Activated T-helper 9 cell treated with anti-CD3 and anti-CD28 coated beads, Interleukin-2, amount 50 U/mL, for 16 hours (primary cell): ENCODE measurements at places on chromosomes 13 and 19.

DNA sequence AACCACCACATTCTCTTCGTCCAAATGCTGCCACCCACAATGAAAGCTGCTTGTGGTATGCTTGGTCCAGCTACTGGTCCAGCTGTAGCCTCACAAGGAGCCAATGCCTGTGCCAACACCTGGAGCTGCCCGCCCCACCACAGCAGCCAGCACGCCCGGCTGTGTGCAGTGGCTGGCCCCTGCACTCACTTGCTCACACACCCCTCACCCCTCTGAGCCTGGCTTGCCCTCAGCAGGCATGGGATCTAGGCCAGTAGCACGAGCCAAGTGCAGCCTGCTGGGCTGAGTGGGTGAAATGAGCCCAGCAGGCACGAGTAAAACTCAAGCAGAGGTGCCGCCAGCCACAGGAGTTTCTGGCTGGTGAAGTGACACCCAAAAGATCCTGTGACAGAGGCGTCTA lies 2096.4 kb upstream of the PCDH20 start:
- DNase-seq, result no peak

GRCh38 chr13:106533101-106533942 lies 2.1 kb downstream of the EFNB2 start:
- peak; percentile 1 for DNase-seq

GRCh38 chr19:40745402-40745780 lies 4.9 kb downstream of the ACTMAP start:
- DNase-seq, result no peak

DNA sequence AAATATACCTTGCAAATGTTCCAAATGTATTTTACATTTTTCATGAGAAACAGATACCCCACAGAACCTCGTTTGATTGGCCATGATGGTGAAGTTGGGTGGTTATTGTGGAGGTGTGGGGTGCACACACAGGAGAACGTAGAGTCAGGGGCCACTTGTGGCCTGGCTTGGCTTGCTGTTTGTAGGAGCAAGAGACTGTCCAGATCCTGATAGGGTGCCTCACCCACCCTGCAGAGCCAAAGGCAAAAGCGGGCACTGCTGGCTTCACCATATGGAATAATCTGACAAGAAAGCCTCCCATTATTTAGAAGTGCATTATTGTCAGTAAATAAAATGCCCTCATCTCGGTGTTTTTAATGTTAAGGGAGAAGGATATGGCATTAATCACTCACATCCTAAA lies 330.2 kb downstream of the TEX29 start:
- no peak for DNase-seq

- DNase-seq, result no peak
Observed at GRCh38 chr19:48651683-48652048, 5.7 kb upstream of the CA11 start.

DNA sequence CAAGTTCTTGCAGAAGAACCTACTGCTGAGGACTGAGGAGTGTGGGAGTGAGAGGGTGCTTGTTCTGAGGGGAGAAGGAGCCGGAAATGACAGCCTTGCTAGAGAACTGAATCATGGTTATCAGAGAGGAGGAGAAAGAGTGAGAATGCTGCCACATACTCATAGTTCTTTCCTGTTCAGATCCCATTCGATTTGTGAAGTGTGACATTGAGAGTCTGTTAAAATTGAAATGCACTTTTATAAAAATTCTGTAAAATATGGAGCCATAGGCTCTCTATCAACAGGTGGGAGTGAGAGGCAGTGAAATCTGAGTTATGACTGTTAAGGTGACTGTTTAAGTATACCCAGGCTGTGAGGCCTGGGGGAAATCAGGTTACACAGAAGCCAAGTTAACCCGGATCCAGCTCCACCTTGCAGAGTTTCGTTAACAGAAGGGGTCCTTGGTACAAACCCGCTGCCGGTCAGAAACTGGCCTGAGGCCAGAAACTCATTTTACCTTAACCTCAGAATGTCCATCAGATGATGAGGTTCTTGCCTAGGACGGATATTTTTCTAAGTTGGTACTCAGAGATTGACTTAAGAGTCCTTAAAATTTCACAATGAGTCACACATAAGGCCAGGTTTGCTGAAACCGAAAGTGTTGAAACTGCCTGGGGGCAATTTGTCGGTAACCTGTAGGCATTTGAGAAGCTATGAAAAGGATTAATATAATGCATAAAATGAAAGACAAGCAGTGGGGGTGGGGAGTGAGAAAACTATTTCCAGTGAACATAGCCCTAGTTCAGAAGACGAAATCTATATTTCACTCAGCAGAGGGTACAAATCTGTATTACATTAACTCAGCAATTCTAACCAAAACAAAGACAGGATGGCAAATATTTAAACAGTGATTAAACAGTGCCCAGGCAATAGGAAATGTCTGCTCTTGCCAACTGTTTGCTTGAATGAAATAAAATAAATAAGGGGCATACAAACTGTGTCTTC lies 350.5 kb downstream of the KCNRG start:
- peak; percentile 42 for DNase-seq

DNA sequence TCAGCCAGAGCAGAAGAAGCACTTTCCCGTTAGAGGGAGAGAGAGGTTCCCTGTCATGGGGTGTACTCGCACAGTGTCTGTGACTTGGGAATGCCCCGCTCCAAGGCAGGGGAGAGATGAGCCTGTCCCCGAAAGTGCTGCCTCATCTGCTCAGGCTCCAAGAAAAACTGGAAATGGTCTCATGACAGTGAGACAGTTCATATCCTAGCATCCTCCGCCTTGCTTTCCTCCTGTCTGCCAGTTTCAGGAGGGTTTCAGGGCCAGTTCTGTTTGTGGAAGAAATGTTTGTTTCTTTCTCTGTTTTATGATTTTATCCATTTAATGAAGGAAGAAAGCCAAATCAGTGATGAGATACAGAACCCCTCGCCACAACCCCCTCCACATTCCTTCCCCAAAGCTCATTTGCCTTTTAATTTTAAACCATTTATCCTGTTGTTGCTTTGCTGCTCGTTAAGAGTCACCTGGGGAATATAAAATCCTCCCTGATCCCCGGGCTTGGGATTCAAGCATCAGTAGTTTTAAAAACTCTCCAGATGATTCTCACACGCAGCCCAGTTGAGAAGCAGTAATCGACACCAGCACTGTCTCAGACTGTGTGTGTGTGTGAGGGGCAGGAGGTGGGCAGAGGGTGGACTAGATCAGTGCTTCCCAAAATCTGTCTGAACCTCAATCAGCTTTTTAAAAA lies 144.6 kb upstream of the UBL3 start:
- DNase-seq, result no peak

DNA sequence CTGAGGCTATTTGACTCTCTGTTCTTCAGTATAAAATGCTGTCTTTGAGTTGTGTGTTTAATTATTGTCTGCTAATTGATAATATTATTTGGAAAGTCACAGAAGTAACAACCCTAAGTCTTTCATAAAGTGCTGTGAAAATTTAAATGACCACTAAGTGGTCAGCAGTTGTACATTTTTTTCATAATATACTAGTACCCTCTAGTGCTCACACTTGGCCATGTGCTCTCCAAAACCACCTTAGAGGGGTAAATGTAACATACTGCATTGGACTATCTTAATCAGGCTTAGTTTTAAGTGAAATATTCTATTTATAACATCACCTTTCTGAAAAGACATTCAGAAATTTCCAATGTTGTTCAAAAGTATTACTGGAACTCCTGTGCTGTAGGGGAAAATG lies 745.3 kb downstream of the GPC5 start:
- DNase-seq, result no peak

DNA sequence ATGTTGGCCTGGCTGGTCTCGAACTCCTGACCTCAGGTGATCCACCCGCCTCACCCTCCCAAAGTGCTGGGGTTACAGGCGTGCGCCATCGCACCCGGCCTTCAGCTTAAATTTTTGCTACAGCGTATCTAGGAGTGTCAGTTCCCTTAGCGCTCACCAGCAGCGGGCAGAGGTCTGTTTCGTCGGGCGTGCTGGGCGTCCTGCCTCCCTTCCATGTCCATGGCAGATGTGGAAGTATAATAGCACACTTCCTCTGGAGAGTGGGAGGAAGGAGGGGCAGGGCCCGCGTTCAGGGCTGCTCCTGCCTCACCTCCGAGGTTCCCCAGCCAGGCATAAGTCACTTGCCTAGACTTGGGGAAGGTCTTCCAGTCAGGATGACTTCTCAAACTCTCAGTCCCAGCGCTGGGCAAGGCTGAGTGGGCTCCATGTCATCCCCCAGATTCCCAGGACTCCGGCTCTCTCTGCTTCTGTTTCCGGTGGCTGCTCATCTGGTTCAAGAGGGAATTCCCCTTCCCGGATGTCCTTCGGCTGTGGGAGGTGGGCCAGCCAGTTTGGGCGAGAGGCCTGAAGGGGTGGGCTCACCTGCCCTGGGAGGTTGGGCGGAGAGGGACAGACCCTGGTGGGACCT lies 9.5 kb downstream of the IL4I1 start:
- no peak for DNase-seq

DNA sequence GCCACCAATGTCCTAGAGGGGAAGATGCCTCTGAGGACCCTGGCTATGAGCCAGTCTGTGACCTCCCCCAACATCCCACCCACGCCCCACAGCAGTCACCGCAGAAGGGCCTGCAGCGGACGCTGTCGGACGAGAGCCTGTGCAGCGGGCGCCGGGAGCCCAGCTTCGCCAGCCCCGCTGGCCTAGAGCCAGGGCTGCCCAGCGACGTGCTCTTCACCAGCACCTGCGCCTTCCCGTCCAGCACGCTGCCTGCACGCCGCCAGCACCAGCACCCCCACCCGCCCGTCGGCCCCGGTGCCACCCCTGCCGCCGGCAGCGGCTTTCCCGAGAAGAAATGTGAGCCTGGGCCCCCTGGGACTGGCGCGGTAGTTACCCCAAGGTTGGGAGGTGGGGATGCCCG lies 30.6 kb downstream of the DPF1 start:
- no peak for DNase-seq

DNA sequence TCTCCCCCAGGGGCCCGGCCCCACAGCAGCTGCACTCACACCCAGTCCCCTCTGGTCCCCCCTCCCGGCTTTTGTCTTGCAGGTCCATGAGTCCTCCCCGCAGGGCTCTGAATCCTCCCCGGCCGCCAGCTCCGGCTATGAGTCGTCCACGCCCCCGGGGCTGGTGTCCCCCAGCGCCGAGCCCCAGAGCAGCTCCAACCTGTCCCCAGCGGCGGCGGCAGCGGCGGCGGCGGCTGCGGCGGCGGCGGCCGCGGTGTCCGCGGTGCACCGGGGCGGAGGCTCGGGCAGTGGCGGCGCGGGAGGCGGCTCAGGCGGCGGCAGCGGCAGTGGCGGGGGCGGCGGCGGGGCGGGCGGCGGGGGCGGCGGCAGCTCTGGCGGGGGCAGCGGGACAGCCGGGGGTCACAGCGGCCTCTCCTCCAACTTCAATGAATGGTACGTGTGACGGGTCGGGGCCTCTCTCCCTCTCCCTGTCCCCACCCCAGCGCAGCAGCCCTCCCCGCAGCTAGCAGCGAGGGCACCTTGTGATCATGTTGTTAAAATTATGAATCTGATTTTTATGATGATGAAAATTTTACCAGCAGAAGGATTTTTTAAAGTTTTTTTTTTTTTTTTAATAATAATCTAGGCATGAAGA lies 3.8 kb downstream of the ZIC2 start:
- DNase-seq, result no peak

DNA sequence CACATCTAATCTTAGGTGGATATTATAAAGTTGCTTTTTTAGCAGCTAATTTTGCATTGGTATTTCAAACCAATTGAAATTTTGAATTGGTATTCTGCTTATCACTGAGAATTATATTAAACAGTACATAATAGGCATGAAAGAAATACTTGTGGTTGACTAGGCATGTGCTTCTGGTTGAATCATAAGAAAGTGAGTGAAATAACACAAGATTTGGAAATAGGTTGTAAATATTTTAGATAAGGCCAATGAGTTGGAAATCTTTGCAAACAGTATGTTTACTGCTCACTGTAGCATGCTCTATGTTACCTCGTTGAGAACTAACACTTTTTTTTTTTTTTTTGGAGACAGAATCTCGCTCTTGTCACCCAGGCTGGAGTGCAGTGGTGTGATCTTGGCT lies 66.8 kb upstream of the RFC3 start:
- no peak for DNase-seq

- DNase-seq, result no peak
Observed at GRCh38 chr13:66578305-66578704, 651.8 kb downstream of the PCDH9 start.

DNA sequence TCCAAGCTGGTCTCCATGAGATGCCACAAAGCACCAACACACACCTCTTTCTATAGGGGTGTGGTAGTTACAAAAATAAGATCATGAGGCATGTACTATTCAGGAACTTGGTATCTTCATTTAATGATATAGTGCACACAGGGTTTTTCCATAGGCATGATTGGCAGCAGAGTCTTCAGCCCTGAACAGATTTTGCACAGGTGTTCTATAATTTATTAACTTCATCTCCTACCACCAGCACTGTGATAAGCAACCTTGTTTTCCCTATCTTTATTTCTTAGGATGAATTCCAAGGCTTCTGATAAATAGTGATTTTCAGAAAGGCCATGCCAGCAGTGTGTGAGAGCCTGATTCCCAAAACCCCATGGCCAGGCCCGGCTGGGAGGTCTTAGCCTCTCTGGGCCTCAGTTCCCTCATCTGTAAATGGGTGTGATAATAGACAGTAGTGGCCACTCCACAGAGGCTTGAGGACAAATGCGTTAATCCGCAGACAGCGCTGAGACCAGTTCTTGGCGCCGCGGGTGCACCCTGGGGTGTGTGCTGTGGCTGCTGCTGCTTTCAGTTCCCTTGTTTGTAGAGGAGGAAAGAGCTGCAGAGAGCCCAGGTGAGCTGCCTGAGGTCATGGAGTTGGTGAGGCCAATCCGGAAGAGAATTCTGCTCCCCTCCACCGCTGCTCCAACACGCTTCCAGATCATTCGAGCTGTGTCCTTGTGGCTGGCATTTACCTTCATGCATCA lies 33.1 kb downstream of the DHRS12 start:
- no peak for DNase-seq
